ENCODE measurements at places on chromosomes 1 and 21.

- no peak for DNase-seq
Observed at GRCh38 chr1:186152227-186152619, 222.8 kb downstream of the TPR start.

DNA sequence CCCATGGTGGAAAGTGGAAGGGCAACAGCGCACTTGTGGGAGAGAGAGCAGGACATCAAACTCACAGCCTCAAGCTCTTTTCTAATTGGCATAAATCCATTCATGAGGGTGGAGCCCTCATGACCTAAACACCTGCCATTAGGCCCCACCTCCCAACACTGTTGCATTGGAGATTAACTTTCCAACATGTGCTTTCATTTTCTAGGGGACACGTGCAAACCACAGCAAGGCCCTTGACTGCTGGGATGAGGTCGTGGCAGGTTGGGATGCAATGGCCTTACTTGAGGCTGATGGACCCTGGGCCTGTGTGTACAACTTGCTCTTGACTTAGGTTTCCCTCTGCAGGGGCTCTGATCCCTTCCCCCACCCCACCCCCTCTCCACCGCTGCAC, 35.9 kb upstream of the NEK2 start:
- DNase-seq, result no peak

- no peak for DNase-seq
Observed at GRCh38 chr1:110233861-110234260, 23.7 kb downstream of the KCNC4 start.

DNA sequence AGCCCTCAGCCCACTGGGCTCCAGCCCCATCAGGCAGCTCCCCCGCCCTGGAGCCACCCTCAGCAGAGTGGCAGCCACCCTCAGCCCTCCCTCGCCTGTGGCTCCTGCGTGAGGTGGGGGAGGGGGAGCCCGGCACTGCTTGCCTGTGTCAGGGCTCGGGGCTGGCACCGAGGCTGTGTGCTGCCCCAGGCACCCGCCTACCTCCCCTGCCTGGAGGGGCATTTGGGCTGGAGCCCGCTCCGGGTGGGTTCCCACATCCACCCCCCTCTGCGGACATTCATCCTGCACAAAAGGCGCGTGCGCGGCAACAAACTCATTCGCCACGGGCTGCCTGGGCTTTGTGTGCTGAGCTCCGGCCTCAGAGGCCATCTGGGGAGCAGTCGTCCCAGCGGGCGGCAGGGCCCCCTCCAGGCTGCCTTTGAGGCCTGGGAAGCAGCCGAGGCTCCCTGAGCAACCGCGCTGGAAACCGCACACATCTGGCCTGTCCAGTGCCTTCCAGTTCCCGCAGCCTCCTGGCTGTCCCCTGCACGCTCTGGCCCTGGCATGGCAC, 12.6 kb upstream of the TNFRSF14 start:
- no peak for DNase-seq

- no peak for DNase-seq
Observed at GRCh38 chr1:29504196-29504595, 267.9 kb downstream of the PTPRU start.
